ENCODE measurements at places on chromosomes 2 and 18. TPM values are rescaled to one million over a fixed set of nuclear protein-coding genes. Genes with fewer than 3 reads are reported as not detected.

GRCh38 chr2:84925724-84926376 is 20.4 kb downstream of the TMSB10 start:
- peak; percentile 95 for DNase-seq

DNA sequence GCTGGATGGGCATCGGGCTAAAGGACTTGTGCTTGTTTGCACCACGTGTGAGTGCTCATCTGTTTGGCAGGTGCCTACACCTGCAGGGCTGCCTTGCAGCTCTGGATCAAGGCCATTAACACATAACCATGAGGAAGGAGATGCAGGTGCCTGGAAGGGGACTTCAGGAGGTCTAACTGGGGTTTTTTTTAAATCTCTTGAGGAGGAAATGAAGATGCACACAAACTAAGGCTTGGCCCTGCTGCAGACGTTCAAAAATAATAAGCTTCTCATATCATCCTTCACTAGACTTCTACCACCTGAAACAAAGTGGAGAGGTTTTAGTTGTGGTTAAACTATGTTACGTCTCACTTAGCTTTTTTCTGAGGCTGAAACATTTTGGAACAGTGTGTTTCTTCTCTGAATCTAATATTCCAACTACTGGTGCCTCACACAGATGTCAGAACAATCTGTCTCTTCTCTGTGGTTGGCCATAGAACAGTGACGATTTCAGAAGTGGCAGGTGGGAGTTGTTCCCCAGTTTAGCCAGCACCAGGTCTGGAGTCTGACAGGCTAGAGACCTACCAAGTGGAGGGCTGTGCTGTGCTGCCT is 36.5 kb downstream of the BCL2L11 start:
- no peak for DNase-seq

DNA sequence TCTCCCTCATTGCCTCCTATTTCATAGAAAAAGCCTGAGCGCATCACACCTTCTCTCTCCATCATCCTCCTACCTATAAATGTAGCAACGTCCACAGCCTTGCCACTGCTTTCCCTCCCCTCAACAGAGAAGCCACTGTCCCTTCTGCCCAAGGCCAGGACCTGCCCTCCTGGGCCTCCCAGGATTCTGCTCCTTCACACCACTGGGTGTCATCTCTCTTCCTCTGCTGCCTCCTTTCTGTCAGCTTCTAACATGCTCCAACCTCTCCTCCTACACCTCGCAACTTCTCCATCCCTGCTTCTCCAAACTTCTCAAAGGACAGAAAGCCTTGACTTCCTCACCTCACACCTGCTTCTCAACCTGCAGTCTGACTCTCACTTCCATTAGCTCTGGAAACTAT is 21.2 kb upstream of the ME2 start:
- DNase-seq: no peak

DNA sequence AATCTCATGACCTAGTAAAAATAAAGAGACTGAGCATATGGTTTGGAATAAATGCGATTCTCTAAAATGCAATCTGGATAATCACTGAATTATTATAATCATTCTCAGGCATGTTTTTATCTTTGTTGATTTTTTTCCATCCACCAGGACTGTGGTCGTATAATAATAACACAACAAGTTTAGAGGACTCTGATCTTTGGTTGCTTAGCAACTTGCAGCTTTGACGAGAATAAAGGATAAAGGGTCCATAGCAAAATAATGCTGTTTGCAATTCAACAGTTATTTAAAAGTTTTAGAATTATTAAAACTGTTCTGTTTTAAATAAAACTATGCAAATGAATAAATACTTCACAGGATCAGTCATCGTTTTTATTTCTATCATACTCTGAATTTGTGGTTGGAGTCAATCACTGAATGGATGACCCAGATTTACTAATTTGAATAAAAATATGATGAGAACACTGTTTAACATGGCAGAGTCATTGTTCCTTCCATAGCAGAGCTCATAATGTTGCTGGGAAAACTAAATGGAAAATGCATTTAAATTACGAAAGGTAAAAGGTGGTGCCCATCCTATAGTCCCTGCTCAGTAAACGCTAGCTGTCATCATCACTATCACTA is 29.3 kb downstream of the DNER start:
- DNase-seq: no peak

DNA sequence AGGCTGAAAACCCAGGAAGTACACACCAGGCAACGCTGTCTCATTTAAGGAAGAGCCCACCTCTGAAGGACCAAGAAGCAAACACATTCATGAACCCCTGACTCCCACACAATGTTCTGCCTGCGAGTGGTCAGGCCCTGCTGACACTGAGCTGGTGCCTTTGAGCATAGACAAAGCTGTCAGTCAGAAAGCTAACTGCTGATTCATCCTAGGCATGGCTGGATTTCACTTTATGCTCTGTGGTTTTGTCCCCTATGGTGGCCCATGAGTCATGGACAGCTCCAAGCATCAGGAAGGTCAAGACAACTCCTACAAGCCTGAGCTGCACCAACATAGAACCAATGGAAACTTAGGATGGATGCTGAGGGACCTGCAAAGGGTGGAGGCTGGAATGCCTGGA is 78.9 kb downstream of the UXS1 start:
- no peak for DNase-seq

GRCh38 chr2:127154396-127154795 is 47.4 kb upstream of the BIN1 start:
- no peak for DNase-seq

GRCh38 chr18:47081578-47081977 is 46.2 kb upstream of the ELOA2 start:
- DNase-seq: no peak

DNA sequence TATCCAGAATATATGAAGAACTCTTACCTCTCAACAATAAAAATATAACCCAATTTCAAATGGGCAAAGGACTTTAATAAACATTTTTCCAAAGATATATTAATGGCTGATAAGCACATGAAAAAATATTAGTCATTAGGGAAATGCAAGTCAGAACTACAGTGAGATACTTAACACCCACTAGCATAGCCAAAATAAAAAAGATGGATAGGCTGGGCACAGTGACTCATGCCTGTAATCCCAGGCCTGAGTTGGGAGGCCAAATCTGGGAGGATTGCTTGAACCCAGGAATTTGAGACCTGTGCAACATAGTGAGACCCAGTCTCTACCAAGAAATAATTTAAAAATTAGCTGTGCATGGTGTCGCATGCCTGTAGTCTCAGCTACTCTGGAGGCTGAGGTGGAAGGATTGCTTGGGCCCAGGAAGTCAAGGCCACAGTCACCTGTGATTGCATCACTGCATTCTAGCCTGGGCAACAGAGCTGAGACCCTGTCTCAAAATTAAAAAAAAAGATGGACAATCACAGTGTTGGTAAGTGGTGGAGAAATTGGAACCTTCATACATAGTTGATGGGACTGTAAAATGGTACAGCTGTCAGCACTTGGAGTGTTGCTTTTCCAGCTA is 25.1 kb downstream of the MARCHF7 start:
- no peak for DNase-seq

Gene CD302
- 41.9 TPM for total RNA-seq

Gene RTN4
- 168 TPM for total RNA-seq

Gene TGFA
- 13.0 TPM for total RNA-seq

Gene SERPINB11
- not detected for total RNA-seq

Data from lung (tissue), 17 donors.